ENCODE measurements at places on chromosomes 5 and 9.

DNA sequence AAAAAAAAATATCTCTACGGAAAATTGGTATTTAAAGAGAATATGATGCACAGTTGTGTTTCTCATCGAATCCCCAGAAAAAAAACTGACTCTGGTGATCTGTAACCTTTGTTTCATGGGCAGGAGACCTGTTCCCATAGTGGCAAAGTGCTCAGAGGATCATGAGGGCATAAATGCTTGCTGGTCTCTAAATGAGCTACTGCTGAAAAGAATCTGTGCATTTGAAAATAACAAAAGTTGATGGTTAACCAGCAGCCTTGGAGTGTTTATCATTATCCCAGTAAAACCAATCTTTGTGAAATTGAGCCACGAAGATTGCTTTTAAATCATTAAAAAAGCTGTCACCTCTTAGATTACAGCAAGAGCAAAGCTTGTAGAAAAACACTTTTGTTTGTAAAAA is 775.4 kb downstream of the MTRR start:
- DNase-seq: no peak

- DNase-seq: no peak
Measured at GRCh38 chr5:10099548-10099947, 150.1 kb downstream of the ATPSCKMT start.

DNA sequence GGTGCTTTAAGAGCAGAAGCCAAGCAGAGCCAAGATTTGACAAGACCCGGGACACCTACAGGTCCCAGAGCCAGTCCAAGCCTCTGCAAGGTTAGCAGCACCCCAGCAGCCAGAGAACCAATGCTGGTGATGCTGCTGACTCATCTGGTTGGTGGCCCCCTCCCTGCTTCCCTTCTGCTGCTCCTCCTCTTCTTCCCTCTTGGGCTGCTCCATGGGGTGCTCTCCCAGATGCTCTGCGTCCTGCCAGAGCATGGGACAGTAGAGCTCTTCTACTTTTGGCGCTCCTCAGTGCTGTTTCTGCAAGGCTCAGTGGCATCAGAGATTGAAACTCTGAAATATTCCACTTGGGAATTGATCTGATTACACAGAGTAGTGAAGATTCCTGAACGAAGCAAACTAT is 76.1 kb upstream of the SAP30L start:
- DNase-seq: no peak

GRCh38 chr5:166566725-166567124 is 1724.7 kb upstream of the WWC1 start:
- no peak for DNase-seq

- DNase-seq: no peak
Measured at GRCh38 chr5:134608555-134608954, 24.1 kb downstream of the SAR1B start.

GRCh38 chr9:13974891-13975290 is 339.1 kb downstream of the NFIB start:
- DNase-seq: no peak

All from NCI-H69 (cell line).